ENCODE measurements at places on chromosomes 16 and 17.

- DNase-seq, result no peak
Observed at GRCh38 chr16:4391631-4392381, 20.2 kb downstream of the VASN start.

DNA sequence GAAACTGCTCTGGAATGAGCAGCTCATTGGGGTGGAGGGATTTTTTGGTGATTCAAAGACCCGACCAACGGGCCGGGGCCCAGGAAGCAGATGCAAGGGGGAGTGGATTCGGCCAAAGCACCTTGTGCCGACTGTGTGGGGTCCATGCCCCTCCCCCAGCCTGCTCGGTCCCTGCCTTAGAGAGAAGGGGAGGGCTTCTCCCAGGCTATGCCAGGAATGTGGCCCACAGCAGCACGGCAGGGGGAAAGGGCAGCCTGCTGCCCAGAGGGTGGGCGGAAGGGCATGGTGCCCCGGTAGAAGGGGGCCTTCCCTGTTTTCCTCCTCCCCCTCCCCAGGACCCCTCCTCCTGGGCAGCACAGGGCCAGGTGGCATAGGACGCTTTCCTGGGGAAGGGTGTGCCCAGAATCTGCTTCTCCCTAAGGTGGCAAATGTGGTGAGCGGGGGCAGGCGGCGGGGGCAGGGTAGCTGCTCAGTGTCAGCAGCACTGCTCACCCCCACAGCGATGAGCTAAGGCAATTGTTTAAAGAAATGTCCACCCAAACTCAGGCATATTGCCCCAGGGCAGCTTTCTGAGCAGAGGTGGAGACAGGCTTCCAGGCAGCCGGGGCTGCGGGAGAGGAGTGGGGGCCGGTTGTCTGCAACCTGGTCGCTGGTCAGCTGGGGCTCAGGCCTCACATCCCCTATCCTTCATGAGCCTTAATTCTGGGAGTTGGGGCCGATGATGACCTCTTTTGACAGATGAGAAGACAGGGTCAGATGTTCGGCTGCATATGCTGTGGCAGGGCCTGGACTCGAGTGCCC lies 33.9 kb upstream of the MLKL start:
- DNase-seq, result no peak

GRCh38 chr16:5412731-5413130 lies 315.1 kb upstream of the EEF2KMT start:
- DNase-seq, result no peak

DNA sequence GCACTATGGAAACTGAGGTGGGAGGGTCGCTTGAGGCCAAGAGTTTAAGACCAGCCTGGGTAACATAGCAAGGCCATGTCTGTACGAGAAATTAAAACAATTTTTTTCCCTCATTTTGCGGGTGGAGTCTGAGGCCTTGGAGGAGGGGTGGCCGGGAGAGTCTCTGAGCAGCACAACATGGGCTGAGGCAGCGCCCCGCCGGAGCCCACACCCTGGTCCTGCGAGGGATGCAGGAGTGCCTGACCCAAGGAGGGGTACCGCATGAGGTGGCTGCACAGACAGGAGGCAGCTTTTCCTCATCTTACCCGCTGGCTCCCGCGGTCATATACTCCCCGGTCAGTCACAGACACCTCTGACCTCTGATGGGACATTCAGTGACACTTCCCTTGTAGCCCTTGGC lies 67.7 kb downstream of the MSI2 start:
- no peak for DNase-seq

Data from activated T-cell treated with anti-CD3 and anti-CD28 coated beads for 24 hours (primary cell).